NCI-H2227 treated with DMSO at 0.1 percent for 48 hours (cell line): ENCODE measurements at places on chromosomes 13 and 19.

DNA sequence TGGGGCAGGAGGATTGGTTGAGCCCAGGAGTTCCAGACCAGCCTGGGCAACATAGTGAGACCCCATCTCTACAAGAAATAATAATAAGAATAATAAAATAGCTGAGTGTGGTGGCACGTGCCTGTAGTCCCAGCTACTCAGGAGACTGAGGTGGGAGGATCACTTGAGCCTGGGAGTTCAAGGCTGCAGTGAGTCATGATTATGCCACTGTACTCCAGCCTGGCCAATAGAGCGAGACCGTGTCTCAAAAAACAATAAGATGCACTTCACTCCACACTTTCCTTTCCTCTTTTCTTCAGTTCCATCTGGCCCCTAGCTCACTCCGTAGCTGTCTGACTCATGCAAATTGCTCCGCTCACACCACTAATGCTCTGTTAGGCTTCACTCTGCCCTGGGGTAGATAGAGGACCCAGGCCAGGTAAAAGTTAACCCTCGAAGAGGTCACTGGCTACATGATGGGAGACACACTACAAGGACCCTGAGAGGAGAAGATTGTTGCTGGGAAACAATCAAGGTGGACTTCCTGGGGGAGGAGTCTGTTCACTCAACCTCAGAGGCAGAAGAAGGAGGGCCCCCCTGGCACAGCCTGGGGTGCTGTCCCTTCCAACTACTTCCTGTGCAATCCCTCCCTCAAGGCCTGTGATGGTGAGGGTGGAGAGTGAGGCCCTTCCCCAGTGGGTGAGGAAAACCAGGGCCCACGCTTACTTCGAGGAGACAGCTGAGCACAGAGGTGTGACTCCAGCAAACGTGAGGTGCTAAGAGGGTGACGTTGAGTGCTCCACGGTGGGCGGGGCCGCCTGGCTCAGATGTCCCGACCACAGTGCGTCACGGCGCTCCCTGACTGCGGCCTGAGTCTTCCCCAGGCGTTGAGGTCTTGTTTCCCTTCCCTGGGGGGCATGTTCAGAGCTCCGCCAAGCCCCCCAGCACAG, 8.8 kb upstream of the TNFSF9 start:
- no peak for DNase-seq

DNA sequence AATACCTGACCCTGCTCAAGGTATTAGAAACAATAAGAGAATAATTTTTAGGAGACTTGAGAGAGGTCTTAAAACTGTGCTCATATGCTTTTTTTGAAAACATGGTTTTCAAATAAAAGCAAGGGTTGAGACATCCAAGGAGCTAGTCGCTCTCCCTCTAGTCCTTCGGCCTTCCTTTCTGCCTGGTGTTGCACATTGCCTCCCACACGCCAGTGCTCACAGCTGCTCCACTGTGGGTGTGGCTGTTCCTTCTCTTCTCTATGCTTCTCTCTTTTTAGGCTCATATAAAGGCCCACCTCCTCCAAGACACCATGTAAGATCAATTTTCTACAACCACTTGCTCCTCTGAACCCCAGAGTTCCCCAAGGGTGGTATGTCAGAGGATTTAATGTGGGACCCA, 352.6 kb downstream of the ENOX1 start:
- no peak for DNase-seq

DNA sequence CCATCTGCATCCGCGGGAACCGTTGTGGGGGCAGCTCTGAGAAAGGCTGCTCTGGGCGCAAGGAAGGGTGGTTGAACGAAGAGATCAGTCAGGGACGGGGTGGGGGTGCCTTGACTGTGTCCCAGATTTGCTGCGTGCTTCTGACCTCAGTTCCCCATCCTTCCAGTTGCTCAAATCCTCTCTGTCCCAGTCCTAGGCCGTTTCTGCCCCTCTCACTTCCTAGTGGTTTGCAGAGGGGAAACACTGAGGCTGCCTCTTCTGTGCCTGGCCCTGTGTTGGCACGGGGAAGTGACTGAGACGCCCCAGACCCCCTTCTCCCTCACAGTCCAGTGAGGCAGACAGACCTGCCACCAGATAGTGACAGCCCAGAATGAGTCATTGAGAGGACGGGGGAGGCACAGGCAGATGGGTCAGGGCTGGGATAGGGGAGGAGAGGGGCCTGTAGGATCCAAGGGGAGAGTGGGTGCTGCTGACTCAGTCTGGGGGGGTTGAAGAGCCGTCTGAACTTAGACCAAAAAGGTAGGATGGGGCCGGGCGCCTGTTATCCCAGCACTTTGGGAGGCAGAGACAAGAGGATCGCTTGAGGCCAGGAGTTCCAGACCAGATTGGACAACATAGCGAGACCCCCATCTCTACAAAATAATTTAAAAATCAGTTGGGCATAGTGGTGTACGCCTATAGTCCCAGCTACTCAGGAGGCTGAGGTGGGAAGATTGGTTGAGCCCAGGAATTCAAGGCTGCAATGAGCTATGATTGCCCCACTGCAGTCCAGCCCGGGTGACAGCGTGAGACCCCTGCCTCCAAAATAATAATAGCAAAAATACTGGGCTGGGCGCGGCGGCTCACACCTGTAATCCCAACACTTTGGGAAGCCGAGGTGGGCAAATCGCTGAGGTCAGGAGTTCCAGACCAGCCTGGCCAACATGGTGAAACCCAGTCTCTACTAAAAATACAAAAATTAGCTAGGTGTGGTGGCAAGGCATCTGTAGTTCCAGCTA, 26.5 kb downstream of the NUMBL start:
- no peak for DNase-seq

DNA sequence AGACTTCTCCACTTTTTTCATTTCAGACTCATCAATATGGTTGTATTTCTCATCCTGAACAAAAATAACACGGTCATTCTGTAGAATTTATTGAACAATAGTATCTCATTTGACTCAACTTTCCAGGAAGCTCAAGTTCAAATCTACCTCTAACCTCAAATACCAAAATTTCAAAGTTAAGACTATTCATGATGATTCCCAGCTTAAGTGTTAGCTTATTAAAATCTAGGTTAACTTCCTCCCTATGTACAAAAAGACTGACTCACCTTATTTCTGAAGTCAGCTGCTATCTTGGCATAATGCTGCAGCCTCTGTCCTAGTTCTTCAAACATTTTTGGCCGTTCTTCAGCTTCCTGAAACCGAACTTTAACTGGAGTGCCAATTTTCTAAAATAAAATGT, 23.2 kb downstream of the HSPH1 start:
- no peak for DNase-seq

GRCh38 chr13:47109028-47109427, 212.2 kb upstream of the HTR2A start:
- no peak for DNase-seq

DNA sequence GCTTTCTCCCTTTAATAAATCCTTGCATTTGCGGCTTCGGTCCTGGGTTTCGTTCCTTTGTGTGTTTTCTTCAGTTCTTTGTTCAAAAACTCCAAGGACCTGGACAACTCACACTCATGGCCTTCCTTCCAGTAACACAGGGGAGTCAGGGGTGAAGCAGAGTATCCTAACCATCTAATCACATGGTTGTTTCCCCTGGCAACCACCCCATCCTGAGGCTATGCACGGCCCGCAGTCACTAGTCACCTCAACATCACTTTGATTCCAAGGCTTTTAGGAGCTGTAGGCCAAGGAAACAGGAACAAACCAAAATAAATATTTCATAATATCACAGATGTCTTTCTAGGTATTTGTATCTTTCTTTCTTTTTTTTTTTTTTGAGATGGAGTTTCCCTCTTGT, 28.9 kb downstream of the ZNF101 start:
- no peak for DNase-seq

- DNase-seq, result no peak
Observed at GRCh38 chr19:18121166-18121565, 23.6 kb downstream of the MAST3 start.

DNA sequence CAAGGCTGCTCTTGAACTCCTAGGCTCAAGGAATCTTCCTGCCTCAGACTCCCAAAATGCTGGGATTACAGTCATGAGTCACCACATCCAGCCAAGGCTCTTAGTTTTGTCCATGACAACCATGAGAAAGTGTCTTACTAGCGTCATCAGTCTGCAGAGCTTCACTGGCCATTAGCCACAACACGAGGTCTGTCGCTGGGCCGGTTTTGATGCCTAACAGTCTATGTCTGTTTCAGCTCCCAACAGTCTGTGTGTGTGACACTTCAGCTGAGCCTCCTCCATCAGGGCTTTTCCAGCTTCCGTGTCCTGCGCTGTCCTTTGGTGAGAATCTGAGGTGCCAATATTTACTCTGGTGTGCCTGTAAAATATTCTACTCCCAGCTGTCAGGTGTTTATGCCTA, 47.6 kb downstream of the CEP89 start:
- no peak for DNase-seq

GRCh38 chr13:43030548-43030947, 7.2 kb downstream of the DNAJC15 start:
- no peak for DNase-seq

GRCh38 chr19:581399-582111, 8.1 kb upstream of the HCN2 start:
- DNase-seq, result no peak

DNA sequence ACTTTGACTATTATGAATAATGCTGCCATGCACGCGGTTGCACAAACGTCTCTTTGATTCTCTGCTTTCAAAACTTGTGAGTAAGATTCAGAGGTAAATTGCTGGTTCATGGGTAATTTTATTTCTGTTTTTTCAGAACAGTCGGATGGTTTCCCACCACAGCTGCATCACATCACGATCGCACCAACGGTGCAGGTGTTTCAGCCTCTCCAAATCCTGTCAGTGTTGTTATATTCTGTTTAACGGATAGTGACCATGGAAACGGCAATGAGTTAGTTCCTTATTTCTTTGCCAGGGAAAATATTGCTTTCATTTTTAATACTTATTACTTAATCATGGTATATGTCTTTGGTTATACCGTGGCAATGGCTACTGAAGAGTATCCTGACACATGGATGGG, 19.1 kb upstream of the ZNF835 start:
- DNase-seq, result no peak

- no peak for DNase-seq
Observed at GRCh38 chr13:99522298-99522697, 21.0 kb downstream of the TM9SF2 start.

DNA sequence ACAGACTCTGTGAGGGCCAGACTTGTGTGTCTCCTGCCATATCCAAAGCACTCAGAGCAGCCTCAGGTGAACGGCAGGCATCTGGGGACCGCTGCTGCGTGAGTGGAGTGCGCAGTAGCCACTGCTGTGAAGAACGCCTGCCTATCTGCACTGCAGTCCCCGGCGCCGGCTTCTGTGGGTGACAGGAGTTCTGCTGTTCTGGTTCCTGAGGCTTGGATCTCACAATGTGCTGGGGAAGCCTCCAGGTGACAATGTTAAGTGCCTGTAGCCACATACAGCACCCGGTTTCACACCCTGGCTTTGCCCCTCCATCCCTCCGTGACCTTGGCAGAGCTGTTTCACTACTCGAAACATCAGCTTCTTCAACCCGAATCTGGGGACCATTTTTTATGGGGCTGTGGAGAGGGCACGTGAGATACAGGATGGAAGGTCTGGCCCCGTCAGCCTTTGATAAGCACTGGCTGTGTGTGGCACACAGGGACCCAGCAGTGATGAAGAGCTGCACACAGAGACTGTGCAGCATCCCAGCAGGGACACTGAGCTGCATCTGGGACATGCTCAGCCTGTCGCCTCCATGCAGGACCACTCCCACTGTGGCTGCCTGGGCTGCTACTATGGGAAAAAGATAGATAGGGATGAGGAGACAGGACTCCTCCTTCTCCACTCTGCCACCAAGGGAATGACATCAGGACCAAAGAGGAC, 28.3 kb downstream of the ELAVL1 start:
- DNase-seq, result no peak

DNA sequence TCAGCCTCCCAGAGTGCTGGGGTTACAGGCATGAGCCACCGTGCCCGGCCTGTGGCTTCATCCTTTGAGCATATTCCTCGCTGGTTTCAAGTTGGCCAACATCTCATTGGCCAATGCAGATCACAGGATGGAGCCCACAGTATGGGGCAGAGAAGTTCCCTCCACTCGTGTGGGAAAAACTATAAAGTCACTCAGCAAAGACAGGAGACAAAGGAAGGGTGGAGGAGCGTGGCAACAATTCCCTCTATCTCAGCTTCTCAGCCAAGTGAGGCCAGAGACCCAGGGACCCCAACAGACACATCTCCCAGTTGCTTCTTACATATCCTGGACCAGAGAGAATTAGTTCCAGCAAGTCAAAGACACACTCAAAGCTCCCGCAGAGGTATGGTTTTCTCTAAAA, 184.6 kb upstream of the SOX1 start:
- no peak for DNase-seq

- no peak for DNase-seq
Observed at GRCh38 chr13:105364191-105364590, 1171.3 kb downstream of the EFNB2 start.

GRCh38 chr13:32590266-32590665, 4.0 kb downstream of the PDS5B start:
- no peak for DNase-seq

DNA sequence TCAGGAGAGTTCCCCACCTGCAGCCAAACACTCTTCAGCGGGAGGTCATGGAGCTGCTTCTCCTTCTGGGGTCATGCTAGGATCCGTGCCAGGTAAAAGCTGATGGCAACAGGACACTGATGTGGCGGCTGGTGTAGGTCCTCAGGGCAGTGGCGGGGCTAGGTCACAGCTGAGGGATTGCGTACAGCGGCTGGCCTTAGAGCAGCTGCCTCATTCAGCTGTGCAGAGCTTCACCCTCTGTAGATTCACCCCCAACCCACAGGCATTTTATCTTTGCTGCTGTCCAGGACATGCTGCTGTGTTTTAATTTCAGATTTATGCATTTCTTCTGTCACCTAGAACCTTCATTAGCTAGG, 2.3 kb downstream of the MCF2L start:
- DNase-seq, result no peak

DNA sequence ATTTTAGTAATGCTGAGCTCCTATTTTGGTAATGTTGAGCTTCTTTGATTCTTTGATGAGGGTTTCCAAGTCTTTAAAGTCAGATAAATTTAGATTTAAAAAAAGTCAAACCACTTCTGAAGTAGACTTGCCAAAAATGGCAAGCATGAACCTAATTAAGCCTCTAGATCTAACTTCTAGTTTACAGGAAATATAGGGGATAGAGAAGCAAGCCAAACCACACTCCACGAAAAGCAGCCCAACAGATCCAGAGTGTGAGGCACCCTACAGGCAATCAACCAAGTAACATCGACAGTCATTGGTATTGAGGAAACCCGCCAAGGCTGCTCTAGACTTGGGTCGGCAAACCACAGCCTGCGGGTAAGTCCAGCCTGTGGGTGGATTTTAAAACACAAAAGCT, 3.7 kb downstream of the GGACT start:
- DNase-seq, result no peak

DNA sequence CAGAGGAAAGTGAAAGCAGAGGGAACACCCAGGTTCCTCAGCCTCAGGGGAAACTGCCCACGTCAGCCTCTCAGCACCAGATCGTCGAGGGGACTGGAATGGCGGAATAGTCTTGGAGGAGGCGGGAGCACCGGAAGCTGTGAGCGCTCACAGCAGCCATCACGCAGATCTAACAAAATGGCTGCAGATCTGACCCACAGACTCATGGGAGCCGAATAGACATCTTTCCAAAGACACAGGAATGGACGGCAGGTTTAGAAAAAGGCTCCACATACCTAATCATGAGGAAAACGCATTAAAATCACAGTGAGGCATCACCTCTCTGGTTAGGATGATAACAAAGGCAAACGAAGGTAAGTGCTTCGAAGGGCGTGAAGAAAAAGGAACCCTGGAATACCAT, 11.8 kb upstream of the LILRA2 start:
- peak; percentile 38 for DNase-seq

GRCh38 chr19:52191389-52191788, 1.5 kb downstream of the PPP2R1A start:
- DNase-seq, result no peak
